CD4-positive, alpha-beta T cell treated with Interleukin-6 for 4 hours (primary cell): ENCODE measurements at places on chromosomes 11 and 22.

DNA sequence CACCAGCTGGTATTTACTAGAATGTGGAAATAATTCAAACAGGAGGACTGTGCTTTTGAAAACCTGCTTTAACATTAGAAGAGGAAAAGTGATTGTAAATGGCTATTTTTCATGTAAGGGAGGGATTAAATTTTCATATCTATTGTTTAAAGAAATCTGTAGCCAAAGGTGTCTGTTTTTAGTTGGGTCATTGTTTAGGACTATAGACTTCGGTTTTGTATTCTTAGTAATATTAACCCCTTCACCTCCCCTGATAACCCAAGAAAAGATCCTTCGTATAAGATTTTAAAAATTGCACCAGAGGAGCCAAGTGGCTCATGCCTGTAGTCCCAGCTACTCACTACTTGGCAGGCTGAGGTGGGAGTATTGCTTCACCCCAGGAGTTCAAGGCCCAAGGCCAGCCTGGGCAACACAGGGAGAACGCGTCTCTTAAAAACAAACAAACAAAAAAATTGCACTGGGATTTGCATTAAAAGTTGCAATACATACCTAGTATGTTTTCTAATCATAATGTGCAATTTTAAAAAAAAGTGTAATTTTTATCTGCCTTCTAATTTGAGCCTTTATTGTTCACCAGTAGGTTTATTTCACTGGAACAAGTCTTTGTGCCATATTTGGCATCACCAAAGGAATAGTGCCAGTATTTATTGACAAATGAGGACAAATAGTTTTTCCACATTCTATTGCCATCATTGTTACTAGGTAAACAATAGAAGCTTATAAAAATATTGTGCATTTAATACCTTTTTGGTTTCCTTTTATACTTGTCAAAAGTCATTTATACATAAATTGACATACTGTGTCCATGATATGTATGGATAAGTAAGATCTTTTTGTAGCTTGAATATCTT, 34.3 kb downstream of the MTMR3 start:
- no peak for DNase-seq

DNA sequence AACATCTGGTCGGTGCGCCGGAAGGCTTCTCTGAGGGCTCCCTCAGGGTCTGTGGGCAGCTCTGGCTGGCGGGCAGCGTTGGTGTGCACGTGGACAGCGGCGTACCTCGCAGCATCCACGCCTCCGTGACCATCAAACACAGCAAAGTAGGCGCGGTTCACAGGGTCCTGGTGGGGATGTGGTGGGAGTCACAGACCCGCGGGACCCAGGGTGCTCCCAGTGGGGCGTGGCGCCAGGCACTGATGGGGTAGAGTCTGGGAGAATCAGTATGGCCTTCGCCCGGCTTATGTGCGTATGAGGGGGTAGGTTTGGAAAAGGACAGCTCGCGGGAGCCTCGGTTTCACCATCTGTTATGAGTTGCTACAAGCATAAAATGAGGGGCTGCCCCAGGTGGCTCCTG, 19.2 kb downstream of the PPM1F start:
- no peak for DNase-seq

GRCh38 chr22:30541961-30542810, 4.4 kb downstream of the SEC14L6 start:
- DNase-seq = no peak

DNA sequence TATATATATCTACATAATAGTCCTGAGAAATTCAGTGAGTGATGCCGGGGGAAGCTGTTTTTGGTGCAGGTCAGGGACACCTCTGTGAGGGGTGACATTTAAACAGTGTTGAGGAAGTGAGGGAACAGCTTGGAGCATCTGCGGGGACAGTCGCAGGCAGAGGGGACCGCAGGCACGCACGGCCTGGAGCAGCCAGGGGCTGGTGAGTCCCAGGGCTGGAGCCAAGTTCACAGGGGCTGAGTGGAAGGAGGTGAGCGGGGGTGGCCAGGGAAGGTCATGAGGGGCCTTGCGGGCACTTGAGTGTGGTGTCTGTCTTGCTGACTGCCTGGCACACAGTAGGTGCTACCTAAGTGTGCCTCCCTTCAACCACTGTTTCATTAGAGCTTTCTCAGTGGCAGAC, 65.4 kb downstream of the TSPAN18 start:
- DNase-seq = no peak

DNA sequence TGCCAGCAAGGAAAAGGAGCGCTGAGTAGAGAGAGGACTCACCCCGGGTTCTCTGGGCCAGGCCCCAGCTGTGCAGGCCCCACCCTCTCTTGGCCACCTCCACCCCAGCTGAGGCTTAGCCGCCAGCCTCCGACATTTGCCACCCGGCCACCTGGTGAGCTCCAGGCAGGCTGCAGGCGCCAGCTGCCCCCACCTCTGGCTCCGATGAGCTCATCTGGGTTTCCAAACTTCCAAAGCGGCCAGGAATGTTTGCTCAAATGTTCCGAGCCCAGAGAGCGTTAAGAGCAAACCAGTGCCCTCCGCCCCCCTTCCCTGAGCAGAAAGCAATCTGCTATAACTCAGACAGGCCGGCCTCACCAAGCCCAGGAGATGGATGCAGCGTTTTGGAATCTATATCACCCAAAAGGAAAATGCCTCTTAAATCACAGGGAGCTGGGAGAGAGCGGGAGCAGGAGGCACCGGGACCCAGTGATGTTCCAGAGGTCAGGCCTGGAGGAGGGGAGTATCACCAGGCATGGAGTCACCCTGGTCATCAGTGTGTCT, 9.1 kb upstream of the MN1 start:
- no peak for DNase-seq

DNA sequence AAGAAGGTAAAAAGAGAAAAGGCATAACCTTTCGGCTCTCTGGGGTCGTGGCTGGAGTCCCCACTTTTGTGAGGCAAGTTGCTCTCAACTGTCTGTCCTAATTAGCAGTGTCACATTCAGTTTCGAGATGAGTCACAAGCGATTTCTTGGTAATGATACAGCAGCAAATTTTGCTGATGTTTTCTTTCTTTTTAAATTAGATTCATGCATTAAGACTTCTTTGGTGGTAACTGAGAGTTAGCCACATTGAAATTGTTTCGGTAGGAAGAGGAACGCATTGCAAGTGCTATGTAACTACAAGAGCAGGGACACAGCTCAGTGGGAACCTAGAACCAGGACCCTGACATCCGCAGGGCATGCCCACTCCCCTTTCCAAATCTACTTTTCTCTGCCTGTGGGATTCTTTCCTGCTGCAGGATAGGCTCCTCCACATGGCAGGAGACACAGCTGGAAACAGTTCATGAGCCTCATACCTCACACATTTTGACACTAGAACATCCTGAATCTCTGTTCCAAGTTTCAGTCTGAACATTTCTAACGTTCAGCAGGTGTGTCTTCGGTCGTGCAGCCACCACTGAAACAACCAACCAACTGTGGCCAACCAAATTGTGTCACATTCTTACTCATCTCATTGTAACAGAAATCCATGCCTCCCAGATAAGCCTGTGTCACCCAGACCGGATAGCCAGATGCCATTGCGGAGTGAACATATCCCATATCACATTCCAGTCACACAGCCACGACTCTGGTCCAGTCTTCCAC, 987.6 kb downstream of the NTM start:
- no peak for DNase-seq

DNA sequence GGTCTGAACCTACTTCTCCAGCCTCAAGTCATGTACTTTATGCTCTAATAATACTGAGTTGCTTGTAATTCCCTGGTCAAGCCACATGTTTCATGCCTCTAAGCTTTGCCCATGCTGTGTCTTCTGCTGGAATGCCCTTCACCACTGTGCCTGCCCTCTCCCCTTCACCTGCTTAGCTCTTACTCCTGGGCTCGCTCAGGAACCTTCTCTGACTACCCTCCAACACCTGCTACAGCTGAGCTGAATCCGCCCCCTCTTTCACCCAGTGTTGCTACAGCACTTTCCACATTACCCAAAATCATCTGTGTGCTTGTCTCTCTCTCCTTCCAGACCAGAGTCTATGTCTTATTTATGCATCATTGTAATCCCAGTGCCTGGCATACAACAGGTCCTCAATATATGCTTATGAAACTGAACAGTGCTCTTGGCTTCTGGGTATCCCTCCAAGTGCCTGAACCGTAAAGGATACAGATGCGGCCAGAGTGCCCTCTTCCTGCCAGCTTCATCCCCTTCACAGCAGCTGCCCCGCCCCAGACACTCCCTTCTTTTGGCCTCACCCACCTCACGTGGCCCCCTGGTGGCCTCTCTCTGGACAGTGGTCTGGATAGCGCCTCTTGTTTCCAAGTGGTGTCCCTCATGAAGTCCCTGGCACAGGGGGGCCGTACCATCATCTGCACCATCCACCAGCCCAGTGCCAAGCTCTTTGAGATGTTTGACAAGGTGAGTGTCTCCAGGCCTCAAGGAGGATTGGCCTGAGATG, 7.1 kb downstream of the ABCG4 start:
- peak; percentile 24 for DNase-seq

- peak; percentile 29 for DNase-seq
Observed at GRCh38 chr11:12090061-12090591, 20.3 kb upstream of the MICAL2 start.

DNA sequence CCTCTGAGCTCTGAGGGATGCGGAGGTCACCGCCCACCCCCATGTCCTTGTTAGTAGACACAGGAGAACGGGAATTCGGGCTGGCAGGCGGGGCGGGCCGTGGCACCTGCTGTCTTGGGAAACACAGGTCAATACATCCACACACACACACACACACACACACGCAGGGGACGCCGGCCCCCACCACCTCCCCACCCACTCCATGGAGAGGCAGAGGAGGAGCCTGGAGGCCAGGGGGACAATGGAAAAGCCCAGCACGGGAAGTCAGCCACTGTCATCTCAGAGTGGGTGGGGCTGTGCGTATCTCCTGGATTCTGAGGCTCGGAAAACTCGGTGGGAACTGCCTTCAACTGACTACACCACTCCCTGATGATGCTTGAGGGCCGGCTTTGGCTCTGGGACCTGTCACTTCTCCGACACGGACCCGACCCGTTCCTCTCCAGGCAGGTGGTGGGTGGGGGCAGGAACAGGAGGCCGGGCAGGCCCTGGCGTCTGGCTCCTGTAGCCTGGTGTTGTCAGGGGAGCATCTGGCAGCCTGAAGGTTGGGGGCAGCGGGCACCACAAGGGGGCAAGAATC, 18.5 kb upstream of the TMEM184B start:
- DNase-seq = no peak
